Prostate gland (tissue), 2 donors: ENCODE measurements at places on chromosomes 2 and 18.

- no peak for DNase-seq
Observed at GRCh38 chr2:182445391-182445965, 18.6 kb upstream of the PDE1A start.

DNA sequence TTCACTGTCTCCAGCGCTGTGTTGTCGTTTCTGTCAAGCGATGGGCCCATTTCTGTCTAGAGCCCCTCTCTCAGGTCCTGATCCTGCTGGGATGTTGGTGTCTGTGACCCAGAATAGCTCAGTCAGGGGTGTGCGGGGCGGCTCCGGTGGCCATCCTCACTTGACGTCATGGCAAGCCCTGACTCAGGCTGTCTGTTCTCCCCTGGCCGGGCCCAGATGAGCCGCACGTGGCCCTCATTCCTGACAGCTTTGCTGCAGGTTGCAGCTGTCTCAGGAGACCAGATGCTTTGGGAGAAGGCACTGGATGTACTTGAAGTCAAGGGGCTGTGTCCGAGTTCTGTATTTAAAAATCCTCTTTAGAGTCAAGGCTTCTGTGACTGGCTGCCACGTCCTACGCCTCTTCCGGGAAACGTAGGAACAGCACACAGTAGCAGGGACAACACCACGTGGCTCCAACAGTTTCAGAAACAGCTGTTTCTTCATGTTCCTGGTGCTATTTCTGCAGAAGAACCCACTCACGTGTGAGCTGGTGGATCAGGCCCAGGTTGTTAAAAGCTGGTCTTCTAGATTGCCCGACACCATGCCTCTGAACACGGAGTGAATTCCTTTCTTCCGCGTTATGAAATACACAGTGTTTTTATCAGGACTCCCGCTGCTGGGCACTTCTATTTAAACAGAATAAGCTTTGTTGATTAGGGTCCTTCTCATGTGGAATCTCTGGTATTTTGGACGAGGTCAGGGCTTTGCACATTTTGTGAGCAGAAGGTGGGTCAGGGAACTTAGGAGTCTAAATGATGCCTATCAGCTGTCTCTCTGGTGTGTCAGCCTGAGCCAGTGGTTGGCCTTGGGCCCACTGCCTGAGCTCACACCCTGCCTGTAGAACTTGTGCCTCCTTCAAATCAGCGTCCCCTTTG is 28.3 kb upstream of the NTSR2 start:
- DNase-seq: no peak

DNA sequence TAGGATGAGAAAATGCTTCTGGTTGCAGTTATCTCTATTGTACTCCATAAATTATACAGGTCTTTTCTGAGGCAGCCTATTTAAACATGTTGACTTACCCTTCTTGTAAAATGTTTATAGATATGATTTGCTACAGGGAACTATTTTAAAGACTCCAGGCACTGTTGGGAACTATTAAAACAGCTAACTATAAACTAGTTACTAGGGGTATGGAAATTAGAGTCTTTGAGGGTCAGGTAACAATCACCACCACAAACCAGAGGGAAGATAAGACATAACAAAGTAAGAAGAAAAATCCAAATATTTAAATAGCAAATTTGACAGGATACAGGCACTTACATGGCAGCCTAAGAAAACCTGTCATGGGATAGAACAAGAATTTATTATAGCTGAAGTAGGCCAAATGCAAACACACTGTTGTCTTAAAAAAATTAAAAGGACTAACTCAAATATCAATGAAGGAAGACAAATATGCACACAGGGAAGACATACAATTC is 251.0 kb upstream of the CWC22 start:
- DNase-seq: peak; percentile 24

DNA sequence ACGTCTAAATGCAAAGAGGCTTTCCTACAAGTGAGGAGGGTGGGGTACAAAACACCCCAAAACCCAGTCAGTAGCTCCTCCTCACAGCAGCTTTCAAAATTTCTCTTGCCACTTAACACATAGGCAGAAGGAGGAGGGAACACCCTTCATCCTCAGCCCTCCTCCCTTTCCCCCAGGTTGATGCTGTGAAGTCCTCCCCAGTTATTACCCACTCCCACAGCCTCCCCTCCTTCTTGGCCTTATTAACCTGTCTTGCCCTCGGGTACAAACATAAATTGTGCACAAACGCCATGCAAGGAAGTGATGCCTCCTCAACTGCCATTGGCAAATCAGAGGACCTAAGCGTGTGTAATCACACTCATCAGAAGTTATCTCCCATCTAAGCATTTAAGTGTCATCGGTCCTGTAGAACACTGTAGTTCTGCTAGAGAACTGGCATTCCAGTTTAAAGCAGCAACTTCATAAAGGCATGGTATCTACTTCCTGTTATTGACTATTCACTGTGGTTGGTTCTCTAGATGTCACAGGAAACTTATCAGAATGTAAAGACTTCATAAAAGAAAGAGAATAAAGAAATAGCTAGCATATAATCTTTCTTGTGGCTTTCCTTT is at the start of gene DSC1:
Gene DSC1 (minus strand): TSS at position 32 of the 611 bp plus-strand sequence. CDS start 262 bp downstream, outside the sequence.
- no peak for DNase-seq

GRCh38 chr2:121875585-121876185 is 120.2 kb downstream of the TSN start:
- no peak for DNase-seq

GRCh38 chr2:44802777-44803424 is 138.6 kb upstream of the SIX3 start:
- DNase-seq: no peak

GRCh38 chr2:102266204-102266603 is 45.2 kb upstream of the IL1RL1 start:
- no peak for DNase-seq

- DNase-seq: no peak
Observed at GRCh38 chr2:172962824-172963223, 112.8 kb upstream of the MAP3K20 start.

DNA sequence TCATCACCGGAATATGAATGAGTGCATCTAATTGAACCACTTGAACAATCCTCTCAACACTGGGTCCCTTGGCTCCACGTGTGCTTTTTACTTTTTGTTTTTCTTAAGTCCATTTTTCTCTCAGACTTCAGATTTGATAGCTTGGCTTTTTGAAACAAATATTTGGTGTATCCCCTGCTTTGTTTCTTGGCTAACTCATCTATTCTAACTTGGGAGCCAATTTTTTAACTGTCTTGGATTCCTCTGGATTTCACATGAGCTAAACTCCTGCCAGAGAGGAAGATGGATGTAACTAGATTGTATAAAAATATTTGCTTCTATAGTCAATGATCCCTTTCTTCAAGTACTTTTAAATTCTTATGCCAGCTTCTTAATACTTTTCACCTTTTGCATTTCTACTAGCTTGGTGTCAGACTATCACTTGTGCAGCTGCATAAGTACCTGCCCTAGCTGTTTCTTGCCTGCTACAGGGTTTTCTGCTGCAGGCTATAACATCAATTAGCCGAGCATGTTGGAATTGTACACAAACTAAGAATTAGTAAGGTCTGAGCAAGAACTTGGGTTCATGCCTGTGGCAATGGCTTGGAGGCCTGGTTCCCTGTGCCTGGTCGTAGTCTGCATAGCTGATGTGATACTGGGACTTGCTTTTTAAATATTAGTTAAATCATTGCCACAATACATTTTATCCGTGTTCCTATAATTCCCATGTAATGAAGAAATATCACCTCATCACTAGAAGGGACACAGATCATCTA is 281.5 kb downstream of the EN1 start:
- DNase-seq: no peak

- no peak for DNase-seq
Observed at GRCh38 chr2:235640926-235641723, 147.3 kb downstream of the AGAP1 start.
